ENCODE measurements at places on chromosomes 13 and 19.

DNA sequence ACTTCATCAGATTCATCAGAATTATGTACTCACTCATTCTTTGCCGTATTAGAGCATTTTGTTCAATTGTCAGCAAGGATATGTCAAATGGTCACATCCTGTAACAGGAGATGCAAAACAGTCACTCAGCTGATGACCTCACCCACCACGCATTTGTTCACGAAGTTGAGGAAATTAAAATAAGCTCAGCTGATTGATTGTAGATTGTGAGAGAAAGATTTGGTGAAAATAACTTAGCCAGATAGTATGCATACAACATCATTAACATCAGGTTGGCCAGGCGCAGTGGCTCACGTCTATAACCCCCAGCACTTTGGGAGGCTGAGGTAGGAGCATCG, 22.6 kb upstream of the CDC16 start:
- DNase-seq, result no peak

GRCh38 chr19:34485831-34486230, 4.3 kb downstream of the WTIP start:
- no peak for DNase-seq

DNA sequence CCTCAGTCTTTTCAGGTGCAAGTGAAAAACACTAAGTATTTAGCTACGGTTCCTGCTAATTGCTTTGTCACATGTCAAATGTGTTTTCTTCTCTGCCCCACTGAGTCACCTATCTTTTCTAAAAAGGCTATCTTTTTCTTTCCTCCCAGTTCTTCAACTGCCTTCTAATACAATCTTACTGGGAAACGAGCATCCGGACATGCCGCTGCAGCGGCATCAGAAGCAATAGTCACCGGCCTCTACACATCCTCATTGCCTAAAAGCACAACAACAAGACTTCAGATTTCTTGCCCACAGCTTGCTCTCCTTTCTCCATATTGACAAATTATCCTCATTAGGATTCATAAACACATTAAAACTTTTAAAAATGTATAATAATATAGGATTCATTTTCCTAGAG, 1.2 kb downstream of the PCDH9 start:
- no peak for DNase-seq

DNA sequence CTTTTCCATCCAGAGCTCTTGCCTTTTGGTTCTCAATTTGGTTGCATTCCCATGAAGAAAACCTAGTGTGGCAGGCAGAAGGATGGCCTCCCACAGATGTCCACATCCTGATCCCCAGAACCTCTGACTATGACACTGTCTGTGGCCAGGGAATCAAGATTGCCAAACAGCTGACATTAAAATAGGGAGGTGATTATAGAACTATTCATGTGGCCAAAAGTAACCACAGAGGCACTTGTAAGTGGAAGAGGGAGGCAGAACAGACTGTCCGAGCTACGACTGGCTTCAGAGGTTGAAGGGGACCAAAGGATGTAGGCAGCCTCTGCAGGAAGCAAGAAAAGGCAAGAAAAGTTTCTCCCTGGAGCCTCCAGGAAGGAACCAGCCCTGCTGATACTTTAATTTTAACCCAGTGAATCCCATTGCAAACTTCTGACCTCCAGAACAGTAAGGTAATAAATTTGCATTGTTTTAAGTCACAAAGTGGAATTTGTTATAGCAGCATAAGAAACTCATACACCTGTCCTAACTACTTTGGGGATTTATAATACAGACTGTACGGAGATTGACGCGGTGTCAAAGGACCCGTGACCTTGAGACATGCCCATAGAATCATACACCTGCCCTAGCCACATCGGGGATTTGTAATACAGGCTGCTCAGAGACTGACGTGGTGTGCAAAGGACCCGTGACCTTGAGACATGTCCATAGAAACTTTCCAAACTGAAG, 106.5 kb downstream of the ATP11A start:
- no peak for DNase-seq

GRCh38 chr13:21813110-21813509, 142.2 kb downstream of the FGF9 start:
- no peak for DNase-seq

DNA sequence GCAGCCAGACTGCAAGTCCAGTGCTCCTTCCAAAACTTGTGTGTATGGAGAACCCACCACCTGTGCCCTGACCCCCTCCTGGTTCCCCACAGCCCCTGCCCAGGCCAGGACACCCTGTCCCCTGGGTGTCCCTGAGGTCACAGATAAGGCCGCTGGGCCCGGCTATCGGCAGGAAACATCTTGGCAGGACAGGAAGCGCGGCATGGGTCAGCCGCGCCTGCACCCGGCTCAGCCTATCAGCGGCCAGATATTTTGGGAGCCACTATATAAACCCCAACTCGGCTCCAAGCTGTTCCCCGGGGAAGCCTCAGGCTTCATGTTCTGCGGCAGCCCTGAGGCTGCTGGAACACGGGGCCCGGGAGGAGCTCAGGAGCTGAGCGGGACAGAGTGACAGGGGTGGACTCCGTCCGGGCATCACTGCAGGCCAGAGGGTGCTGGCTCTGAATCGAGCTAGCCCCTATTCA, 60.8 kb downstream of the AP1M1 start:
- DNase-seq, result no peak

GRCh38 chr19:7515645-7516151, at the start of gene ZNF358:
ZNF358 (plus strand) TSS chr19:7516103; CDS start chr19:7519243, 3,140 bp downstream.
- DNase-seq, result no peak

DNA sequence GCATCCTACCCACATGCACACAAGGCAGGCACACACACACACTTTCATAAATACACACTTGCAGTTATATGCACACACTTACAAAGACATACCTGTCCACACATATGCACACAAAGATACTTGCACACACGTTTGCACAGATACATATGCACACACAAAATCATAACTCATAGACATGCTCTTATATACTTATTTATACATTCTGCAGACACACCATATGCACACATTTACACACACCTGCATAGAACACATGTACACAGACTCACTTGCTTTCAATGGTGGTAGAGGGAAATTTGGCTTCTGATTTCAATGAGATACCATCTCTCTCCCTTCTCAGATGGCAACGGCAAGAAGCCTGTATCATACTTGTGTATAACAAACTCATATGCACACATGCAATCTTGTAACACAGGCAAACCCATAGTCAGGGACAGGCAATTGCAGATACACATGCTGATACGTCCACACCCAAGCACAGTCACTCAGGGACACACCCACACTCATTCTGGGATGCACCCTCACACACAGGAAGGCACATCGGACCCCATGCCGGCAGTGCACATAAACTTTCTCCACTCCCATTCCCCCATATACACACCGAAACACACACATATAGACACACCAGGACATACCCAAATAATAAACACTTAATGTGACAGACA, 24.7 kb downstream of the OLFM2 start:
- no peak for DNase-seq

DNA sequence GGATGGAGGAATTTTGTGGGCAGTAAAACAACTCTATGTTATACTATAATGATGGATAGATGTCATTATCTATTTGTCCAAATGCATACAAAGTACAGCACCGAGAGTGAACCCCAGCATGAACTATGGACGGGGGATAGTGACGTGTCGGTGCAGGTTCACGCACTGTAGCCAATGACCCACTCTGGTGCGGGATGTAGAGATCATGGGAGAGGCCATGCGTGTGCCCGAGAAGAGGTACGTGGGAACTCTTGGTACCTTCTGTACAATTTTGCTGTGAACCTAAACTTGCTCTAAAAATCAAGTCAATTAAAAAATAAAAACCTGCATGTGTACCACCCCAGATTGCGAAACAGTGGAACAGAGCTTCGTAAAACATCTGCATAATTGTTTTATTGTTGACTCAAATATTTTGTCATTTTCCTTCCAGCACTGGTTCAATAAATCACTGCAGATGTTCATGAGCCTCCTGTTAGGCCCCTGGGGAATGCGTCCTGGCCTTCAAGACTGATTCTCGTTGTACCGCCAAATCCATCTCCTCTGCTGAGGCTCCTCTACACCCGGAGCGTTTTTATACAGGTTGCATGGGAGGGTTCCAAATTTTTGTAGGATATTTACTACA, 30.9 kb downstream of the COL4A1 start:
- no peak for DNase-seq

DNA sequence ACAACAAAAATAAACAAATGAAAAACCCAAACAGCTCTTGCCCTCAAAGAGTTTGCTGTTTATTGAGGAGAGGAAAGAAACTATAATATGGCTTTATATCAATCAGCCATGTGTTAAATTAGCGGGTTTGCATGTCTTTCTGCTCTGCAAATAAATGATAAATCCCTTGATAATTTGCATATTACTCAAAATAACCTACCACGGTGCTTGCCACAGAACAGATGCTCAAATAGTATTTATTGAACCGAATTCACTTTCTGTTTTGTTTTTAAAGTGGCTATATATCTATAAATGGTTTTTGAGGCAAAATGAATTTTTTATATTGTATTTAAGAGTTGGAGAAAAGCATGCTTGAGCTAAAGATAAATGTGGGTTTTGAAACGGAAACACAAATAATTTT, 428.1 kb downstream of the ITGBL1 start:
- no peak for DNase-seq

GRCh38 chr19:19677579-19677978, 8.9 kb downstream of the ZNF101 start:
- no peak for DNase-seq

DNA sequence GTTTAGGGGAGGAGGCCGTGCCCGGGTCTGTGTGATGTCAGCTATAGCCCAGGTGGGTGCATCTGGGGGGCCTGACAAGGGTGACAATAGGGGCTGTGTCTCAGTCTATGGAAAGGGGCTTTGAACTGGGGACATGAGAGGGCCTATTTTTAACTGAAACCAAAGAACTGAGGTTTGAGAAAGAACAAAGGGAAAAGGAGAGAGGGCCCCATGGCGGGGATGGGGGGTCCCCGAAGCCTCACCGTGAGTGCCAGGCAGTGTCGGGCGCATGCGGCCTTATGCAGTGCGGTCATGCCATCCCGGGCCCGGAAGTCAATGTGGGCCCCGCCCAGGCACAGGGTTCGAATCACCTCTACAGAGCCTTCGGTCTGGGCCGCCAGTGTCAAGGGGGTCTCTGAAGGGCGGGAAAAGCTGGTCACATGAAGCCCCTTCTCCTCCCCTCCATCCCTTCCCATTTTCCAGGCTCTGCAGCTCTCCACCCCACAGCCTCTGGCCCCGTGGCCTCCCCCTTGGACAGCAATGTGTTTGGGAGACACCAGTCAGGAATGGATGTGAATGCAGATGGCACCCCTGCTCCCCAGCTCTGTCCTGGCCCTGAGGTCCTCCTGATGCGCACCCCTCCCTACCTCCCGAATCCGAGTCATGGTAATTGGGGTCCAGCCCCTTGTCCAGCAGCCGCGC, 5.9 kb downstream of the SHANK1 start:
- no peak for DNase-seq

DNA sequence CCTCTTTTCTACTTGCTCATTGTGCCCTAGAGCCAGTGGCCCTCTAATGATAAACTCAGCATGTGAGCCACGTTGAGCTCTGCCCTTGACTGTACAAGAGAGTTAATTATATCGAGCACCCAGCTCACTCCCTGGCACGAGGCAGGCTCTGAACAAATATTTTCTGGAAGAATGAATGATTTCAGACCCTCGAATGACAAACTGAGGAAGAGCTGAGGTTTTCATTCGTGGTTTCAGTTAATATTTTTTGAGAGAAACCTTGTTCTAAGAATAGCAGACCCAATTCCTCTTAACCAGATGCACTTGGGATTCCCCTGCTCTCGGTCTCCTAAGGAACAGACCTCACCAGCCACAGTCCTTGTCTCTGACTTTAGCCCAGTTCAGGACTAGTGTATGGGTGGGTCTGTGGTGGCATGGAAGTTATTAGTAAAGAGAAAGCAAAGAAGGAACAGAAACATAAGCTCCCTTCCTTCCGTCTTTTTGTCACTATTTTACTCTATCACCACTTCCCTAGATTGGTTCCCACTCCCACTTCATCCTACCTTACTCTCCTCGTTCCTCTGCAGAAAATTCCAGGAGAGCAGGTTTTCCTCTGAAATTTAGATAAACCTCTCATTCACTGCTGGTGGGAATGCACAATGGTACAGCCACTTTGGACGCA, 22.1 kb upstream of the WDFY2 start:
- DNase-seq, result no peak

DNA sequence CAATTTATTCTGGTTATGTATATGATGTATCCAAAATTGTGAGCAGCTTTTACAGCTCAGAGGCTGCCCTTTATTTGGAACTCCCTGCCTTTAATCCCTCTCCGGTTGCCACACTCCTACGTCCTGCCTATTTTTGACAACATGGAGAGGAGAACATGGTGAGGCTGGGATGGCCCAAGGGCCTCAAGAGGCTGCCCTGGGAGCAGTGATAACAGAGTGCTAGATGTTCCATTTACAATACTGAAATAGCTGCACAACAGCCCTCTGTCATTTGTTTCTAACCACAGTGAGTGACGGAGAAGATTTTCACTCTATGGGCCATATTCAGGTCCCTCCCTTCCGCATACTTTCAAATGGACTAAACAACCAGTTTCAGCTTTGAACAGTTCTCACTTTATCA, 33.4 kb downstream of the STARD13 start:
- no peak for DNase-seq

DNA sequence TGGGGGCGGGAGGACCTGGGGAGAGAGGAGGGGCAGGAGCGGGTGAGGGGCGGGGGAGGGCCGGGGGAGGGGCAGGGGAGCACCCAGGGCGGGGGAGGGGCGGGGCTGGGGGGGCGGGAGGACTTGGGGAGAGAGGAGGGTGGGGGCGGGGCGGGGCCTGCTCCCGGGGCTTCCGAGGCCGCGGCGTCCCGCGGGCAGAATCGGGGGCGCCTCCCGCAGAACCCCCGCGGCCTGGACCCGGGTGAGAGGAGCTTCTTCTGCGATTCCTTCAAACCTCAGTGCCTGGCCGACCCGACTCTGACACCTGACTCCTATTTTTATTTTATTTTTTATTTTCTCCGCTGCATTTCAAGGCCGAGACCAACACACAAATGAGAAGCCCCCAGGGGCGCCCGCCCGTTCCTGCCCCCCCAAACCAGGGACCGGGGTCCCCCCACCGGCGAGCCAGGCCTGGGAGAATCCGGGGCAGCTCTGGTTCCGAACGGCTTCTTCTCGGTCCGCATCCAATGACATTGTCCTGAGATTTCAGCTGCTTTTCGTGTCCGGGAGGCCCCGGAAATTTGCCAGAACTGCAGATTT, 470 bp upstream of the GRTP1 start:
- DNase-seq, result no peak

DNA sequence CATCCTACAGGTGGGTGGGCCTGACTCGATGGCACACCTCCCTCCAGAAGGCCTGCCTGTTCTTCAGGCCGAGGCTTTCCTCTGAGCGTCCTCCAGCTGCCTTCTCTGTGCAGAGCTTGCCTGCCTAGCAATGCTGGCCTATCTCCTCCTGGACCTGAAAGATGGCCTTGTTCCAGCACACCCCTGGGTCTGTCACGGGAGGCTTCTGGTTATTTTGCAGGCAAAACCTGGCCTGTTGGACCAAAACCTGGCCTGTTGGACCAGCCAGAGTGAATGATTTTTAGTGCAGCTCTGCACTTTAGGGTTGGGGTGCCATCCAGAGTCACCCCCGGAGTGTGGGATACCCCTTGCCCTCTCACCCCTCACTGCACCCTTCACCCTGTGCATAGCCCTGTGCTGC, 128.4 kb downstream of the KATNAL1 start:
- no peak for DNase-seq

- no peak for DNase-seq
Measured at GRCh38 chr13:56424246-56424645, 716.5 kb upstream of the PRR20A start.

GRCh38 chr19:42846597-42846996, 32.9 kb downstream of the PSG1 start:
- no peak for DNase-seq
